Right atrium auricular region (tissue), 2 donors: ENCODE measurements at places on chromosomes 5 and 9. TPM values are rescaled to one million over a fixed set of nuclear protein-coding genes. Genes with fewer than 3 reads are reported as not detected.
A peak's percentile ranks its signal among the peaks of the same experiment; 100 is the strongest.

Gene PCDHGA1
- 2.0 TPM for total RNA-seq

Gene PHF24
- total RNA-seq, result 0.67 TPM

DNA sequence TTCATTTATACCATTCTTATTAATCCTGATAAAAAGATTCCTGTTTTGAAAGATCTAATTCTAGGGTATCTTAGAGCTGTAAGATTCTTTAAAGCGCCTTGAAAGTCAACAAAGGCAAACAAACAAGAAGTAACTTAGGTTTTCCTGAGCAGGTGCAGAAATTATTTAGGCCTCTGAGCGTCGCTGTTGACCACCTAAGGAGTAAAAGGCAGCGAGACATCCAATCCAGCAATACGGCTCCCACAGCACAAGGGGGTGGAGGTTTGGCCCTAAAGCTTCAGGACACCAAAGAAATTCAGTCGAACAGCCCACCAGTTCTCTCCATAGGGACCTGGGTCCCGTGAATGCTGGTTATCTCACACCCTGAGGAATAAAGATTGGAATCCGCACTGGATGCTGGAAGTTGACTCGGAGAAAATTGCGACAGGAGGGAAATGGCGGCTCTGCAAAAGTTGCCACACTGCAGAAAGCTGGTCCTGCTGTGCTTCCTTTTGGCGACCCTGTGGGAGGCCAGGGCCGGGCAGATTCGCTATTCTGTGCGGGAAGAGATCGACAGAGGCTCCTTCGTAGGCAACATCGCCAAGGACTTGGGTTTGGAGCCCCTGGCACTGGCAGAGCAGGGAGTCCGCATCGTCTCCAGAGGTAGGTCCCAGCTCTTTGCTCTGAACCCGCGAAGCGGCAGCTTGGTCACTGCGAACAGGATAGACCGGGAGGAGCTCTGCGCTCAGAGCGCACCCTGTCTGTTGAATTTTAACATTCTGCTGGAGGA lies at the start of gene PCDHGA2:
Gene PCDHGA2 (plus strand): TSS at position 223 of the 769 bp plus-strand sequence.
- H3K4me3 ChIP-seq, result peak within 1 kb of the TSS; percentile 50
- DNase-seq, result no peak
- H3K27ac ChIP-seq, result peak within 1 kb of the TSS; percentile 65
- H3K4me1 ChIP-seq, result no peaks in the 10 kb centered on the region

DNA sequence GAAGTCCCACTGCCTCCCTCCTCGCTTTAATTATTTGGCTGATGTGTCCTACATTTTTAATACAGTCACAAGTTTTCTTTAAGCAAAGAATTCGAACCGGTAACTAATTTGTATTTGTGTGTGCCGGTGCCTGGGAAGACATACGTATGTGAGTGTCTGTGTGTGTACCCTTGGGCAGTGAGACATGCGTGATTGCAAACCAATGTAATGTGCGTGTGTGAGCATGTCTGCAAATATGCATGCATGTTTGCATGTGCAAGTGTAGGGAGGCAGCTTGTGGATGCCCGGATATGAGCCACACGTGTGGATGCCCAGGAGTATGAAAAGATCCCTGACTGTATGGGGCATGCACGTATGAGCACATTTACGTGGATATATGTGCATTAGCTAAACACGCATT lies 44.4 kb upstream of the NEK6 start:
- no peaks in the 10 kb centered on the region for H3K27me3 ChIP-seq
- H3K4me3 ChIP-seq, result no peak overlapping the region
- no peak overlapping the region for H3K27ac ChIP-seq
- no peak for DNase-seq

DNA sequence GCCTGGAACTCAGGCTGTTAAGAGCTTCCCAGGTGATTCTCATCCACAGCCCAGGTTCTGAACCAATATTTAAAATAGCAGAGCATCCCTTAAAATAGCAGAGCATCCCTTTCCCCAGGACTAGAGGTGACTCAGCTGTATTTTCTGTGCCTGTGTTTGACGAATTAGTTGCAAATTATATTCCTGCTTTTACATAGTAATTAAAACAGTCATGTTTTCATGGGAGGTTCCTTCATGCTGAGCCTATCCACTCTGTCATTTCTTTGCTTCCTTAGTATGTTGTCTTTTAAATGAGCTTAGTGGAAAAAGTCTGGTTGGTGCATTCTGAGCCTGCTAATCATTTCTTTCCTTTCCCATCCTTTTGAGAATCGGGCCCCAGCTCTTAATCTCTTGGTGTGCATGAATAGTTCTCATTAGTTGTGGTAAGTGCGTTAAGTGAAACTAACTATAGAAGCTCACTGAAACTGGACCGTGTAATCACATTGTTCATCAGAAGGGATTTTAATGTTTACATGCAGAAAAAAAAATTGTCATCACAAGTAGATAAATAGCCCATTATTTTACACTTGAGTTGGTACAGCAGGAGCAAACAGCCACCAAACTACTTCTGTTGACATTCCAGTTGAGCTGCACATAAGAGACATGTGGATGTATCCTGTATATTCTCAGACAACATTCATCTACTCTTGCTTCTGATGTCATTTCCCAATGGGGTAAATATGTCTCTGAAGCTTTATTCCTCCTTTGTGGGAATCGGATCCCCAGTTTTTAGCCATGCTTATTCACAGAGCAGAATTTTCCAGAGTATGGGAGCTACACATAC lies 596.9 kb upstream of the WWC1 start:
- H3K4me1 ChIP-seq, result no peaks in the 10 kb centered on the region
- no peaks in the 10 kb centered on the region for H3K36me3 ChIP-seq
- no peak overlapping the region for H3K27ac ChIP-seq
- H3K4me3 ChIP-seq, result no peak overlapping the region

GRCh38 chr5:145347026-145347616 lies 488.0 kb downstream of the PRELID2 start:
- no peak overlapping the region for H3K4me3 ChIP-seq
- H3K27me3 ChIP-seq, result no peaks in the 10 kb centered on the region
- no peaks in the 10 kb centered on the region for H3K4me1 ChIP-seq
- H3K27ac ChIP-seq, result no peak overlapping the region

DNA sequence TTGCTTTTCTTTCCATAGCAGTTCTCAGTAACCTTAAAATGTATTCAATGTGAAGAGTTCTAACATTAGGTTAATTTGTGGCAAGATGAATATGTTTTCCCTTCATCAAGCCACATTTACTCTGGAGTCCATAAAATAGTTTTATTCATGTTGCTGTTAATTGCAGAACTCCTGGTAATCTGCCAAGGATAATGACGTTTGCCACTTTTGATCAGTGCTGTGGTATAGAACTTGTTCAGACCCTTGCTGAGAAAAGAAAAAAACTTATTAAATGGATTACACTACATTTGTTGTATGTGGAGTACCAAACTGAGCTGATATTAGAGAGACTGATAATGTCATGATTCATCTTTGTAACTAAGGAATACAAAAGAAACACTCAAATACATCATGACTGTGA lies 212.4 kb upstream of the DMAC1 start:
- no peak overlapping the region for H3K4me3 ChIP-seq
- no peaks in the 10 kb centered on the region for H3K27me3 ChIP-seq

DNA sequence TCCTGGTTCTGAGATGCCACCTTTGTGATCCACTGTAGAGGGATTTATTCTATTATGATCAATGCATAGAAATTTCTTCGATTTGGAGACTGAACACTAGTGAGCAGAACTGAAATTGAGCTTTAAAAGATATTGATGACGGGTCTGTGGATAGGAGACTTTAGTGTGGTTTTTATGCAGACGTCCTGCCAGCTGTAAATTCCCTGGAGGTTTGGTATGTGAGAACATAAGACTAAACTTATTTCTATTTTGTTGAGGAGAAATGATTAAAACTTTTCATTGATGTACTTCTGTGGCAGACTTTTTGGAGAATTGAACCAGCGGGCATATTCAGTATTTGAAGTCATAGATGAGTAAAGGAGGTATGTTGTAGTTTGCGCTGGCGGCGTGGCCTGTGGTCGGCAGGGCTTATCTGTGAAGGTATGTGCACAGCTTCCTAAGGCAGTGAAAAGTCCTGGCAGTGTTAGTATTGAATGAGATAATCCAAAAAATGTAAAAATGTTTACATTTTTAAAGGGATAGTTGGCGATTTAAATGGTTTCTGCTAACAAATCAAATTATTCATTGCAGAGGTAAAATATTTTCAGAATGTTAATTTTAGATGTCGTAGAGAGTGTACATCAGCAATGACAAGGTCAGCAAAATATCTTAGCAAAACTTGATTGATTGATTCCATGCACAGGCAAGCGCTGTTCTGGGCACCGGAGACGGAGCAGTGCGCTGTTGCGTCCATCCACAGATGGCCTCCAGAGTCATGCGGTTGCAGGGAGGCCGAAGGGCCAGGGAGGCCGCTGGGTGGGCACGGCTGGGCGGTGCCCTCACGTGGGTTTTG lies 20.4 kb downstream of the TENT4A start:
- H3K4me3 ChIP-seq, result peak overlapping the region; percentile 21
- peaks cover 60% of the 10 kb centered on the region for H3K4me1 ChIP-seq
- DNase-seq, result no peak
- H3K27ac ChIP-seq, result peak overlapping the region; percentile 72

DNA sequence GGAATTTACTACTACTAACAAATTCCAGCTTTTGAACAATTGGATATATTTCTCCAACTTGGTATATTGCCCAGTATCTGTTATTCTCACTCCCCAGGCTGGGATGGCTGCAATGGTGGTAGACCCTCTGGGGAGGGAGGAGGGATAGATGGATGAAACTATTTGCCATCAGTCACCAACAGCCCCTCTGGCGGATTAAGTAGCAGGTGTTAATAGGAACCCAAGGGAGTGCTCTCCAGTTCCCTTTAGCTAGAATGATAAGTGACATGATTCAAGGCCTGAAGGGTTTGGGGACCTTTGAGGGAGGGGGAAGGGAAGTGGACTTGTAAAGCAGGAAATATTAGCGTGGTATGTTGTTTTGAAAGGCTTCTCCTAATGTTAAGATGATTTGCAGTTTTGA lies 824.0 kb upstream of the ARRDC3 start:
- no peak overlapping the region for H3K4me3 ChIP-seq
- H3K4me1 ChIP-seq, result no peaks in the 10 kb centered on the region
- no peak overlapping the region for H3K27ac ChIP-seq
- DNase-seq, result no peak

DNA sequence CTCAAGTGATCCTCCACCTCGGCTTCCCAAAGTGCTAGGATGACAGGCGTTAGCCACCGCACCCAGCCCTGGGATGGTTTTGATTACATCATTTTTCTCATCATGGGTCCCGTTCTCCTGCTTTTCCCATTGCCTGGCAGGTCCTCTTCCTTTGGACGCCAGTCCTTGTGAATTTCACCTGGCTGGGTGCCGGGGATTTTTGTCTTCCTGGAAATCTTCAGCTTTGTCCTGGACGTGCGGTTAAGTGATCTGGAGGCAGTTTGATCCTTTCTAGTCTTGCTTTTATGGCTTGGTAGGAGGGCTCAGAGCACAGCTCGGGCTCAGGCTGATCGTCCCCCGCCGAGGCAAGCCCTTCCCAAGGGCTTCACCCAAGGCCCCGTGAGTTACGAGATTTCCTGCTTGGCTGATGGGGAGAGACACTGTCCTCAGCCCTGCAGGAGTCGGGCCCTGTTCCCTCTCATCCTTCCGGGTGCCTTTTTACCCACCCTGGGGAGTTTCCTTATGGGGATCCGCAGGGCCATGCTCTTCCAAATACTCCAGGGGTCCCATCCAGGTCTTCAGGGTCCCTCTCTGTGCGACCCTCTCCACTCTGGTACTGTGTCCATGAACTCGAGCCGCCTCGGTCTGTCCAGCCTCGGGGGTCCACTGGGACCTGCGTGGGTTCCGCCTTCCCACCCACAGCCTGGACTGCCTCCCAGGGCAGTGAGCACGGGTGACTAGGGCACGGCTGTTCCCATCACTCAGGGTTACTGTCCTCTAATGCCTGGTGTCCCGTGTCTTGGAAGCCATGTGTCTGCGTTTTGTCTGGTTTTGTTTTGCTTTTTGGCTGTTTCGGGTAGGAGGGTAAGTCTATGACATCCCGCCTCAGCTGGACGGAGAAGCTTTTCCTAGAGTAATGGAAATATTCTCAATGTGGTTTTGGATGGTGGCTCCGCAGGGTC lies 22.3 kb upstream of the EGFL7 start:
- no peaks in the 10 kb centered on the region for H3K36me3 ChIP-seq
- H3K4me1 ChIP-seq, result no peaks in the 10 kb centered on the region
- H3K4me3 ChIP-seq, result no peak overlapping the region
- H3K27me3 ChIP-seq, result no peaks in the 10 kb centered on the region
- no peak overlapping the region for H3K27ac ChIP-seq

Gene CDC20B
- not detected for total RNA-seq

GRCh38 chr9:21933865-21934264 lies 60.3 kb downstream of the CDKN2A start:
- no peaks in the 10 kb centered on the region for H3K27me3 ChIP-seq
- no peaks in the 10 kb centered on the region for H3K36me3 ChIP-seq
- H3K4me1 ChIP-seq, result no peaks in the 10 kb centered on the region
- H3K27ac ChIP-seq, result no peak overlapping the region

DNA sequence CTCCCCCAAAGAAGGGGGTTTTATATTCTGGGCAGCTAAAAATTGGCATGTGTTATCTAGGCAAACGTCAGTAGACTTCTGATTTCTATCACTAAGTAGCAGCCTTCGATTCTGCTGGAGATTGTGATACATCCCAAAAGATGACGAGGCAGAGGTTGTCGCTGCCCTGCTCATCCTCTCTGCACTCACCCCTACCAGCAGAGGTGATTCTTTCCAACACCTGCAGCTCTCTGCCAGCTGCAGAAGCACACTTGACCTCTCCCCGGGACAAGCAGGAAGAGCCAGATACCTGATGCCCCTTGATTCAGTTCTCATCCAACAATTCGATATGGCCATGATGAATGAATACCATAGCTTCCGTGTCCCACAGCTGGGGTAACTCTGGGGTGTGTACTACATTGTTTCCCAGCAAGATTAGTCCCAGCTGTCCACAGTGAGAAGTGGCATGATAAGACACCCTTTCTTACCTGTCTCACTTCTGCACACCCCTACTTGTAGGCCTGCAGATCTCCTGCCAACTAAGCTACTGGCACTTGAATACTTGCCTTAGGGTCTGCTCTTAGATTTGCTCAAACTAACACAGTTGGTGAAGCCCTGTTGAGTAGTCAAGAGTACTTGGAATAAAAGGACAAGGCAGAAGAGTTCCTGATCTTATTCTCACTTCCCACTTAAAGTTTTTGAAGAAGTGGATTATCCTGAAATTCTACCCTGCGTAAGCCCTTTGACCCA lies 37.6 kb upstream of the SMAD5 start:
- H3K36me3 ChIP-seq, result no peaks in the 10 kb centered on the region
- no peak for DNase-seq
- H3K4me3 ChIP-seq, result no peak overlapping the region
- H3K27ac ChIP-seq, result no peak overlapping the region

DNA sequence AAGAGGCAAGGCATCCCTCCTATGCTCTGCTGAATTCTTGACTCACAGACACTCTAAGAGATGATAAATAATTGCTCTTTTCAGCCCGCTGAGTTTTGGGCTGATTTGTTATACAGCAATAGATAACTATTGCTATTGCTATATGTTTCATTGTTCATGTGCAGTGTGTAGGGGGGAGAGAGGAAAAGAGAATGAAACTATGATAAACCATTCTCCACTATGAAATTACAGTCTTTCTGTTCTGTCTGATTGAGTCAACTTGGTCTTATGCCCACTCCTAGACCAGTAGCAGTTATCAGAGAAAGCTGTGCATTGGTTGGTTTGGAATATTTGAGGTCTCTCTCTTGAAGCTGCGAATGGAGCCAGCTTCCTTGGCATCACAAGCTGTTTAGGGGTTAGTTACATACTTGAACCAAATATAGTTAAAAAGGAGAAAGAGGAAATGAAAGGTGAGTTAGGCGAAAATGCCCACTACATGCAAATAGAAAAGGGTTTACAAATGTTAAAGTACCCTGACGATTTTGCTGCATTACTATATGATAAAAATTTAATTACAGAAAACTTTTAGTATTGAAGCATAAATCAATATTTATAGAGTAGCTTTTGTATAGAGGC lies 136.3 kb upstream of the ACTBL2 start:
- no peaks in the 10 kb centered on the region for H3K36me3 ChIP-seq
- no peak for DNase-seq
- no peaks in the 10 kb centered on the region for H3K27me3 ChIP-seq
- no peak overlapping the region for H3K27ac ChIP-seq
- H3K4me3 ChIP-seq, result no peak overlapping the region
